AG20443 (cell line): ENCODE measurements at places on chromosomes 12 and 14.

DNA sequence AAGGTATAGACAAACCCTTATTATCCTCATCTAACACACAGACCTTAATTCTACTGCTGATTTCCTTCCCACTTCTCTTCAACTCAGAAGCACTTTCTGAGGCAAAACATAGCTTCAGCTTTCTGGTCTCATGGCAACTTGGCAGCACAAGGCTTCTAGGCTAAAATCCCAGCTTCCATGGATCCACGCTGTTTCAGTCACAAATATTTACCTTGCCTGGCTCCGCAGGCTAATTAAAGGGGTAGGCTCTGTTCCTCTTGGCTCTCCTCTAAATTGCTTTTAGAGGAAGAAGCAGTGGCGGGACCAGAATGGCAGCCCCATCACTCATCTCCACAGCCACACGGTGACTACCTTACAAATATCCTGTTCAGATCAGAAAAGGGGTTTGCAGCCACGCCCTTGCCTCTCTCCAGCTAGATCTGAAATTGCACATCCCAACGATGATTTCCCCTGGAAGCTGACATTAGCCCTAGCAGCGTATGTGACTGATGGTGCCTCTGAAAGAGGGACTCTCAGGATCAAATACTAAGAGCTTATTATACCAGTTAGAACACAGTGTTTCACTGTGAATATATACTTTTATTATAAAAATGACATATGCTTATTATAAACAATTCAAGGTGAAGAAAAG is 221.5 kb upstream of the NUDT4 start:
- no peak for DNase-seq

DNA sequence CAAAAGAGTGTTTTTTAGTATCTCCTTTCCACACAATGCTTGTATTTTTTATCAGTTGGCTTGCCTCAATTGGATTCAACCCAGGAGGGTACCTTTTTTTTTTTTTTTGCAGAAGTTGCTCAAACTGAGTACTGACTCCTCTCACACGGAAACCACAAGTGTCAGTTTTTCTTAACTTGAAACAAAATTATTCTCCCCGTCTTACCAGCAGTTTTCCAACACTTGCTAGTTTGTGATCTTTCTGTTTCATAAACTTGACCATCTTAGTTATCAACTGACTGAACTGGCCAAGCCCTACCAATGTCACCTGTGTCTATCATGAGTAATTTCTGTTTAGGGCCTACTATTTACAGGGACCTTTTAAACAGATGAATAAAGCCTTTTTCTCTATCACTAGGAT is 34.1 kb upstream of the ITPR2 start:
- DNase-seq = no peak

DNA sequence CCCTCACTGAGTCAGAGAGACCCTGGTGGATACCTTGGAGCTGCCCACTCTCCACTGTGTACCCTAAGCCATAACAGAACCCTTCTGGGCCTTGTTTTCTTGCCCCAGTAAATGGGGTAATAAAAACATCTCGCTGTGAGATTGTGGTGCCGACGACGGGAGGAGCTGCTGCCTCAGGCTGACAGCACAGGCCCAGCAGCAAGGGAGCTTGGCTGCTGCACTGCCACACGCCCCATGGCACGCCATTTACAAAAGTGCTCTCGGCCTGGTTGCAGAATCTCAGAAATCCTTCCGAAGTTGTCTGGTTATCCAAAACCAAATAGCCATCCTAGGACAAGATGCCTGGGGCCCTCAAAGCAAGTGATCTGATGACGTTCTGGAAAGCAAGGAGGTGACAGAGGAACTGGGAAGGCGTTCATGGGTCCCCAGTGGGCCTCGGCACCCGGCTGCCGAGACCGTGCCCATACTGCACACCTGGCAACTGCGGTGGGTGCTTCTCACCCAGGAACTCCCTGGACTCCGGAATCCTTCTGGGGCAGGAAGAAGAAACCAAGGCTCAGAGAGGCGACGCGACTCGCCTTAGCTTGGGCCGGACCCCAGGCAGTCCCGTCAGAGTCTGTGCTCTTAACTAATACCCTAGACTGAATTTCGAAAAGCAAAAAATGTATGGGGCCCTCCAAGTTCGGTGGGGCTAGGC is 26.7 kb downstream of the CHGA start:
- no peak for DNase-seq

- DNase-seq = no peak
Measured at GRCh38 chr12:129184127-129184928, 331.1 kb downstream of the GLT1D1 start.

GRCh38 chr12:80217011-80217535 is 117.7 kb downstream of the OTOGL start:
- no peak for DNase-seq

DNA sequence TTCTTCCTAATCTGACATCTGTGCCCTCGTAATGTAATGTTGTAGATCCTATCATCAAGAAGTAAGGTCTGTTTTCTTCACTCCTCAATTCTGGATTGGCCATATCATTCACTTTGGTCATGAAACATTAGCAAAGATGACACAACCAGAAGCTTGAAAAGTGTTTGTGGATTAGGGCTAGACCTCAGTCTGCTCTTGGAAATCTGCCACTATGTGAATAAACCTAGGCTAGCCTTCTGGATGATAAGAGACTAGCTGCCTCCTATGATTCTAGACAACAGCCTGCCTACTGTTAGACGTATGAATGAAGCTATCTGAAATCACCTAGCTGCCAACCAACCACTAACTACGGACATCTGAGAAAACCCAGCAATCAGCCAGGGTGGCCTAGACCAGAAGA is 38.7 kb upstream of the LYZ start:
- no peak for DNase-seq

DNA sequence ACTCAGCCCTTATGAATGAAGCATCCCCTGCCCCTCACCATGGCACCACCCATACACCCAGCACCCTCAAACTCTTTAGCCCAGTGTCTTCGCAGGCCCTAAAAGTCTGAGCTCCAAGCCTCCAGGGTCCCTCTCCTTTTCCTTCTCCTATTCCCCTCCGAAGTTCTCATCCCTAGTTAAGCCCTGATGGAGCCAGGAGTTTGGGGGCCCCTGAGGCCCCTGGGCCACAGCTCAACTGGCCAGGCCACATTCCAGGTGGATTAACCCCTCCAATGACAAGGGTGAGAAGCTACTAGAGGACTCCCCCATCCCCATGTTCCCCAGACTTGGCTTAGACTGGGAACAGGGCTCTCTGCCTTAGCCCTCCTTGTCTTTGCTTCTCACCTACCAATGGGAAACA is 2.6 kb downstream of the RARG start:
- no peak for DNase-seq

- no peak for DNase-seq
Measured at GRCh38 chr12:238116-238515, 24.2 kb upstream of the SLC6A12 start.

GRCh38 chr12:124667506-124668326 is 100.3 kb upstream of the NCOR2 start:
- no peak for DNase-seq

GRCh38 chr14:74401504-74402241 is 24.3 kb downstream of the SYNDIG1L start:
- DNase-seq = no peak

GRCh38 chr12:19613051-19613535 is 173.8 kb downstream of the AEBP2 start:
- no peak for DNase-seq

DNA sequence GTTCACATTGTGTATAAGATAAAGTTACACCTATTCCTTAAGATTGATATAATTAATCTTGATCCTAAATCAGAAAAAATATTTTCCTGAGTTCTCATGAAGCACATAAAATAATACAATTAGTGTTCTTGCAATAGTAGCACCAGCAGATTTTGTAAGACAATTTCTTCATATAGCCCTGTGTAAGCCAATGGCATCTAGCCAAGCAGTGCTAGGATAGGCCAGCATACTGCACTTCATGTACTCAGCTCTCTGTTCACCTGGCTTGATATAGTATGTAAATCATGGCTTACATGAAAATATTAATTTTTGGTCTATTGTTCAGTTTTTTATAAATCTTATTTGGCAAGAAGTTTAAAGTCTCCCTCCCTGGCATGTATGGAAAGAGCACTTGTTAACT is 1.9 kb downstream of the KLRF2 start:
- DNase-seq = no peak

- no peak for DNase-seq
Measured at GRCh38 chr12:95764848-95765247, 25.7 kb downstream of the NTN4 start.

- no peak for DNase-seq
Measured at GRCh38 chr14:49206828-49207227, 379.4 kb downstream of the RPS29 start.

- DNase-seq = no peak
Measured at GRCh38 chr12:47067771-47068431, 11.5 kb upstream of the PCED1B start.

- peak; percentile 95 for DNase-seq
Measured at GRCh38 chr14:74302634-74303569, at the start of gene ABCD4. ABCD4 (minus strand) TSS chr14:74302934; CDS start chr14:74302912, 22 bp downstream.

- DNase-seq = no peak
Measured at GRCh38 chr14:31752867-31753661, 191.9 kb downstream of the NUBPL start.

DNA sequence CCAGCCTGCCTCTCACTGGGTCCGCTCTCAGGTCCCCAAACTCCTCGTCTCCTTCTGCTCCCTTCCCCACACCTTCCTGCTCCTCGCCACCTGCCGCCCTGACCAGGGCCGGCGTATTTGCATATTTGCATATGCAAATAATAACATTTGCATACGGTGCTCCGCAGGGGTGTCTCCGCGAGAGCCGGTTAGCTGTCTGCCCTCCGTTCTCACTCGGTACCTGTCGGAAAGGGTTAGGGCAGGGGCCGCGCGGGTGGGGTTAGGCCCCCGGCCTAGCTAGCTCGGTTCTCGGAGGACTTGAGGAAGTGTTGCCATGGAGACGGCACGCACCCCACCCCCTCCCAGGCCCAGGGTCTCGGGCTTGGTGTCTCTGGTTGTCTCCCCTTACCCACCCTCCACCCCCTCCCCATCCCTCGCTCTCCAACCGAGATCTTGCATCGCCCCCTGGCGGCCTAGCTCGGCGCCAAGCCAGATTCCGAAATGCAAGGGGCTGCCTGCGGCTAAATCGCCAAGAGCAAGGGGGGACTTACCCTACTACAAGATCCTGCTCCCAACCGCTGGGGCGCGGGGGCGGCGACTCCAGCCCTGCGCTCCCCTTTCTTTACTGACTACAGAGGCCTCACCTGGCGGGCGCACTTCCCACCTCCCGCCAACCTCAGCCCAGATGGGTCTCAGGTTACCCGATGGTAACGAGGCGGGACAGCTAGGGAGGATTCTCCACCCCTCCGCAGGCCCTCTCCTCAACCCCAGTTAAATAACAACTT is 8.1 kb downstream of the STAC3 start:
- peak; percentile 60 for DNase-seq
